Mesothelial cell of epicardium (in vitro differentiated cells): ENCODE measurements at places on chromosomes 3 and 15. TPM values are rescaled to one million over a fixed set of nuclear protein-coding genes. Genes with fewer than 3 reads are reported as not detected.

BCL2A1 gene
- 0.23 to 0.71 TPM (median 0.49 TPM) in 3 replicates for total RNA-seq

- no peak for DNase-seq
Measured at GRCh38 chr3:187323091-187323490, 31.6 kb upstream of the MASP1 start.

DNA sequence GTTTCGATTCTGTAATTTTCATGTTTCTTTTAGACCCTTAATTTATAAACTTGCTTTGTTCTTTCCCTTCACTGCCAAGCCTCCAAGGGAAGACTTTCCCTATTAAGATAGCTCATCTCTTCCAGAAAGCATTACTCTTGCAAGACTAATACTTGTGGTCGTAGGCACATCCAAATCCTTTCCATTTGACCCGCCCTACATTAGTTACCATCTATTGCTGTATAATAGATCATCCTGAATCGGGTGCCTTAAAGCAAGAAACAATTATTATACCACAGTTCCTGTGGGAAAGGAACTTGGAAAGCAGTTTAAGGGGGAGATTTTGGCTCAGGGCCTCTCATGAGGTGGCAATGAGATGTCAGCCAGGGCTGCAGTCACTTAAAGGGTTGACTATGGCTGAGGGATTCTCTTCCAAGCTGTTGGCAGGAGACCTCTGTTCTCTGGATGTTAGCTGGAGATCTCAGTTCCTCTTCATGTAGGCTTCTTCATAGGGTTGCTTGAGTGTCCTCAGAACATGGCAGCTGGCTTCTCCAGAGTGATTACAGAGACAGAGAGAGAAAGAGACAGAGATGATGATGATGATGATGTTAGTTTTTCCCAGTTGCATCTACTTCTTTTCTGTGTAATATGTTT, 570.4 kb upstream of the TGFBR2 start:
- DNase-seq, result no peak

FAM43A gene
- 10.5 to 11.3 TPM (median 11.0 TPM) in 3 replicates for total RNA-seq

DNA sequence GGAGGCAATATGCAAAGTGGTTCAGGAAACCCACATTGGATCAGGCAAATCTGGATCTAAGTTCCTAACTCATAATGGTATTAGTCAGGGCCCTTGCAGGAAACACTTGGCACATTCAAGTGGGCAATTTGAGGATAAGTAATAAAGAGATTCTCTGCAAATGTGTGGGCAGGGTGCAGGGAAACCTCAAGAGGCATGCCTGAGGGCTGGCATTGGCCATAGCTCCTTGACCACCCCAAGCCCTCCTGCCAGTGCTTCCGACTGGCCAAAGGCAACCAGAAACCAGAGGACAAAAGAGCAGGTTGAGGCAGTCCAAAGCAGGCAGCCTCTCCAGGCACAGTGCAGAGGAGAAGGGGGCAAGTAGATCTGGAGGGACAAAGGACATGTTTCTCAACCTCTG, 130.8 kb upstream of the SNTN start:
- DNase-seq, result no peak

DNA sequence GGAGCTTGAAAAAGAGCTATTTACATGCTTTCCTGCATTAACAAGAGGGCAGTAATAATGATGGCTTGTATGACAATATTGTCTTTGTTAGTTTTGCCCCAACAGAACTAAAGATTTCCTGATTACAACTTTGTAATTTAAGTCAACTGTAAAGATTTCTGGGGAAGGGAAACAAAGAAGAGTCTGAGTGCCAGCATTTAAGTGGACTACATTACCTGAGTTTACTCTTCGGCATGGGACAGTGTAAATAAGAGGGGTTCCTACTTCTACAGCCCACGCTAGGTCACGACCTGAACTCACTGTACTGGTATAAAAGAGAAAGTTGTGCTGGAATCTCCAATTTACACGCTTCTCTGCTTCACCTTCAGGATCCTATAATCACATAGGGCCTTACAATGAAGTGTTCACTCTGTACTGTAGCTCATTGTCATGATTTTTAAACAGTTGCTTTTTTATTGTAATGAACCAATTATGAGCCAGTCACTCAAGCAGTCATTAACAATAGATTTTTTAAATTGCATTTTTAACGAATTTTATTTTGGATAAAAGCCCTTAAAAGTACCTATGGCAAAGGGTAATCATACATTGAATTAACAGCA, 39.6 kb downstream of the DPH6 start:
- no peak for DNase-seq

- no peak for DNase-seq
Measured at GRCh38 chr3:3589715-3590130, 209.5 kb upstream of the LRRN1 start.

- no peak for DNase-seq
Measured at GRCh38 chr3:130276203-130276803, 69.2 kb upstream of the COL6A5 start.

UROC1 gene
- total RNA-seq, result 0.11 to 0.13 TPM in 2 of 3 replicates, not detected in the other

DNA sequence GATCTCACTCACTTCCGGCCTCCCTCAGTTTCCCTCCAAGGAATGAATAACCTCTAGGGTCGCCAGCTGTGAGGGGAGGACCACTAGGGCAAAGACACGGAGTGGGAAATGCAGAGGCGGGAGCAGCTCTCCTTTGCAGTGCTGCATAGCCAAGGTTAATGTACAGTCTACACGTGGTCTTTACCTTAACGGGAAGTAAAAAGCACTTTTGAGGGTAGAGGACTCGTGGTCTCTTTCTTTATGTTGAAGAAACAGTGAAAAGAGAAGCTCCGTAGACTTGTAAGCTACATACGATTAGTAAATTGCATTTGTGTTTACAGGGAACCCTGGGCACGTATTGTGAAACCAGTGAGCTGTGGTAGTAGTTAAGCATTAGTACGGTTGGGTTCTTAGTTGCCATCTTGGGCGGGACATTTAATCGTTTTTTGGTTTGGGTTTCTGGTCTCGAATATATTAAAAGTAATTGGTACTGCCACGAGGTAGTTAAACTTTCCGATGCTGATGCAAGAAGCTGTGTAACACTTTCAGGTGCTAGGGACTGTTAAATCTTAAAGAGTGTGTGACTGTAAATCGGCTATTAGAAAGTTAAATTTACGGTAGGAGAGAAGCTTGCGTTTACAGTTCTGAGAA, 828 bp downstream of the U2SURP start:
- DNase-seq, result no peak
